ENCODE measurements at places on chromosomes 4 and X.

DNA sequence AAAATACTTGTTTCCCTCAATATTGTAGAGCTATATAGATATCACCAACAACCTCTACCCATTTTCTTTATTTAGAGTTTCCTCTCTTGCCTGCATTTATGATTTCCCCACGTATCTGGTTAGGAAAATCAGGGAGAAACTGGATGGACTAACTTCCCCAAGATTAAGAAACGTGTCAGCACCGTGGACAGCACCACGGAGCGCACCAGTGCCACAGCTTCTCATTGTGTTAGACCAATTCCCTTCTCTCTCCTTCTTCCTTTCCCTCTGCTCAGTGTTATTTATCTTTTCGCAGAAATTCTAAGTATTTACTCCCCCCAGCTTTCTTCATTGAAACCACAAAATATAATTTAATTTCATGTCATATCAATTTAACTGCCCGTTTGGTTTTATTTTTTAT is 568.6 kb upstream of the BOD1L1 start:
- no peak for DNase-seq

DNA sequence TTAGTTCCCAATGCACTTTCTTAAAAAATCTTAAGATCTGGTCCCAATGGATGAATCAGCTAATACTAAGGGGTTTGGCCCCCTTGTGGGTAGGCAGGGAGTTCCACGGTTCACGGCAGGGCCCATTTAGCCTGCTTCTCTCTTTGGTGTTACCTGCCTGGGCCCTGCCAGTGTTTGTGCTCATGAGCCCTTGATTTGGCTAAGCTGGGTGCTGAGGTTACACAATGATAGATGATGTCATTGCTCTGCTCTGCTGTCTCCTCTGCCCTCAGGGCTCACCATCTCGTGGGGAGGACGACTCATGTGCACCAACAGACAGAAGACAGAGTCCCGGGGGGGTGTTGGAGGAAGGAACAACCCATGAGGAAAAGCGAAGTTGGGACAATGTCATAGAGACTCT is 24.4 kb downstream of the RTL5 start:
- DNase-seq, result peak; percentile 13

DNA sequence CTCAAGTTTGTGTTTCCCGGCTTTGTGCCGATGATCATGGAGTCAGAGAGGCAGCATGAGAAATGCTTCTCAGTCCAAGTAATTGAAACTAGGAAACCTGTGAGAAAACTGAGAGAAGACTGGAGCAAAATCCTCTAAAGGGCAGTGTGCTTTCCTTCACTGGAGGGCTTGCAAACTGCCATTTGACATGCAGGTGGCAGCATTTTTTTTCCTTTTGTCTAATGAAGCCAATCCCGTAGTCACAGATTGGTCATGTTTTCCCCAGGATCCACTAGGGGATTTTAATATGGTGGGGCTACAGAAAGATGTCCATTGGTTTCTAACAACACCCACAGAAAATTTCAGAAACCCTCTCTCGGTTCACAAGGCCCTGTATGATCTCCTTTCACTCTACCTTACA is 117.4 kb upstream of the NUDT10 start:
- DNase-seq, result no peak

GRCh38 chr4:25386926-25387325 is 9.9 kb downstream of the ANAPC4 start:
- no peak for DNase-seq

GRCh38 chr4:36269533-36270173 is 11.8 kb upstream of the DTHD1 start:
- no peak for DNase-seq

GRCh38 chr4:113998079-113998478 is 18.6 kb upstream of the ARSJ start:
- no peak for DNase-seq

DNA sequence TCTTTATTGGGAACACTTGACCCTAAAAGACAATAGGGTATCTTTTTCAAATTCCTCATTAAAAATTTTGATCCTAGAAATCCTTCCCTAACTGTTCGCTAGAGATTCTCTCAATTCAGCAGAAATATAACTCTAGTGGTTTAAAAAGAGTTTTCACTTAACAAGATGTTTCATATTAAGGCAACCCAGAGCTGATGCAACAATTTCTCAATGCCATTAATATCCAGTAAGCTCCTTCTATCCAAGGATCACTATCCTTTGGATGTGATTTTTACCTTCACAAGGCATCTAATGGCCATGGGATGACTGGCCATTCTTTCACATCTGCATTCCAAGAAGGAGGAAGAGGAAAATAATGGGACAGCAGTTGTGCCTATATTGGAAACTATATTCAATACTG is 183.4 kb downstream of the ANKRD50 start:
- no peak for DNase-seq

- DNase-seq, result no peak
These were observed 148.4 kb upstream of the SPRY1 start for GRCh38 chr4:123248085-123248659.

DNA sequence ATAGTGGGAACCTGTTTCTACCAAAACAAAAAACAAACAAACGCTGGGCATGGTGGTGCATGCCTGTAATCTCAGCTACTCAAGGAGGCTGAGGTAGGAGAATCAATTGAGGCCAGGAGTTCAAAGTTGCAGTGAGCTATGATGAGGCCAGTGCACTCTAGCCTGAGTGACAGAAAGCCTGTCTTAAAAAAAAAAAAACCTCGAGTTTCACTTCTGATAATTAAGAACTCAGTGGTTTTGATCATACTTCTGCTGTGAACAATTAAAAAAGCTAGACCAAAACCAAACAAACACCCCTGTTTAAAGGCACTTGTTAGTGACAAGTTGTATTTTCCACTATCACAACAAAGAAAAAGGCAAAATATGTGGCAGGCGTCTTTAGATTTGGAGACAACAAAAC is 15.0 kb upstream of the UBE2D3 start:
- no peak for DNase-seq

GRCh38 chrX:129782706-129783105 is 3.0 kb downstream of the SASH3 start:
- no peak for DNase-seq

DNA sequence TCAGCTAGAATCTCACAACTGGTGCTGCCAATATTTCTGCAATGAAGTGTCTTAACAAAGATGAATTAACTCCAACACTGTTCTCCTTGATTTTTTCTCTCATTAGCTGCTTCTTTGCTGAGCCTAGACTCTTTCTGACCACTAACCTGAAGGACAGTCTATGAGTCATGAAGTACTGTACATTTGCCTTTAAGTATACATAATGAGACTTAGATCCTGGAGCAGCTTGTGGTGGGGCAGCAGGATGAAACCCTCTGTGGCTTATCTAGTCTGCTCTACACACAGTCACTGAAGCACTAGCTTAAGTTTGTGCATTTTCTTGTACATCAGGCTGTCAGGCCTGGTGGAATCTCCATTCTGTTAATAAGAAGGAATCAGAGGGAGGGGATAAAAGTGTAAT is 307.4 kb upstream of the SMIM31 start:
- DNase-seq, result no peak

GRCh38 chrX:10653302-10653701 is 32.9 kb upstream of the MID1 start:
- DNase-seq, result no peak
